ENCODE measurements at places on chromosomes 11 and 22.
A peak's percentile ranks its signal among the peaks of the same experiment; 100 is the strongest.

DNA sequence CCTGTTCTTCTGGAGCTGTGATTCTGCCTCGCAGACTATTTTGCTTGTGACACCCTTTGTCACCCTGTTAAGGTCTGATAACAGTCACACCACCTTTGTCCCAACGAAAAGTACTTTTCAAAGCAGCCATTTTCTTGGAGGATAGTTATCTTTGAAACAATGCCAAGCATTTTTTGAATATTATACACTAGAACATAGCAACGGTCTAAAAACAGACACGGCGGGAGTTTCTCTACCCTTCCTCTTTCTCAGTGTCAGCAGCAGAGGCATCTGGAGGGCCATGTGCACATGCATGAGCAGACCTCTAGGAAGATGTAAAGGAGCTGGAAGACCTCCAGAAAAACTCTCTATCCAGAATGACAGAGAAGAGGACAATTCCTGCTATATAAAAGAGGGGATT lies 86.5 kb downstream of the TRPC6 start:
- no peak for DNase-seq

DNA sequence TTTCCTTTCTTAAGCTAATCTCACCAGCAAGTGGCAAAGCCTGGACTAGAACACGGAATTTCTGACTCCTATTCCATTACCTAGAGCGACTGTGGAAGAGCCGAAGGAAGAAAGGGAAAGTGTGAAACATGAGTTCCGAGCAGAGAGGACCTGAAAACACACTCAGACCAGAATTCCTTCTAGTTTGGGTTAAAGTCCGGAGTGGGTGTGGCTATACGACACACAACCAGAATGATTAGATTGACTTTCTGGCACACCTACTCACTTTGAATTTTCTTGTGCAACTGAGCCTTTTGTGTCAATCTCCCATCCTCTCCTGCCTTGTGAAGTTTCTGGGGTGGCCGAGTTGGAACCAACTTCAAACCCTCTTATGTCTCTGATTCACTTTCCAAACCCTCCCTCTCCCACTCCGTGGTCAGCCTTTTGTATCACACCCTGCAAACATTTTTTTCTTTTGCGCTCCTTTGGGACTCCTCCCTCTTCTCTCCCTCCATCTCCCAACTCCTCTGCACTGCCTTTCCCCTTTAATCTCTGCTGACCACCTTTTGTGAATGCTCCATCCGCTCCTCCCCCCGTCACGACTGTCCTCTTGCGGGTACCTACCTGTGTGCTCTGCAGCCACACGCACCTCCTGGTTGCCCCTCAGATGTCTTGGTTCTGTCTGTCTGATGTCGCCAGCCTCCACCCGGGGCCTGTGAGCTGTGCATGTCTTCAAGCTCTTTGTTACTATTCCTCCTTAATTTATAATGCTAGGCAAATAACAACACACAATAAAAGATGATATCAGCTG lies 86.3 kb upstream of the BLID start:
- DNase-seq = no peak

DNA sequence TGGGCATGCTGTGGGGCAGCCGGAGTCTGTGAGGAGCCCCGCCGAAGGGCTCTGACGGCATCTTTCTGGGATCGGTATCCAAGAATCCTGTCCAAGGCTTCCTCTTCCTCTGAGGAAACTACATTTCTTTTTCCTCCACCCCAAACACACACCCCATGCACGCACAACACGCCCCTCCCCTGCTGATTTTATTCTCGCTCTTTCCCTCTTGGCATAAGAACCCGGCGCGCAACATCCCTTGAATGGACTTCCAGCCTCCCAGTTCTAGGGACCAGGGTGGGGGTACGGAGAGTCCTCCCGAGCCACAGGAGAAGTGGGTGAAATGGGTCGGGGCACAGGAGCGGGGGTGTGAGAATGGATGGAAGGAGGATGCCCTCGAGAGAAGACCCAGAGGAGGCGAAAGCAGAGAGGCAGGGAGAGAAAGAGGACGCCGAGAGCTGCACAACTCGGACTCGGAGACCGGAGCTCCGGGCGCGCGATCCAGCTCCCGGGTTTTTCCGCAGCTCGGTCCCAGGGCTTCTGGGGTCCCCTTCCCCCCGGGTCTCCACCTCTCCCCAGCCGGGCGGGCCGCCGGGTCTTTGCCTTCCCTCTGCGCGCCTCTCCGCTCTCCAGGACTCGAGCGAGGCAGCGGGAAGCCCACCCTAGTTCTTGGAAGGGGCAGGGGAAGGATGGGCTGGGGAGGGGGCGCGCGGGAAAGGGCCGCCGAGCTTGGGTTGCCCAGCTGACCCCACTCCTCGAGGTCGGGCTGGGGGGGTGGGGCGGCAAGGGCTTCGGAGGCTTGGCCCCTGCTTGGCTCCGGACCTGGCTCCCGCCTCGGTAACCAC lies 1.5 kb upstream of the LARGE1 start:
- DNase-seq = peak; percentile 77

- DNase-seq = no peak
Observed at GRCh38 chr11:107705027-107705426, 6.8 kb downstream of the SLN start.

- no peak for DNase-seq
Observed at GRCh38 chr22:19404676-19405075, 26.9 kb downstream of the HIRA start.

DNA sequence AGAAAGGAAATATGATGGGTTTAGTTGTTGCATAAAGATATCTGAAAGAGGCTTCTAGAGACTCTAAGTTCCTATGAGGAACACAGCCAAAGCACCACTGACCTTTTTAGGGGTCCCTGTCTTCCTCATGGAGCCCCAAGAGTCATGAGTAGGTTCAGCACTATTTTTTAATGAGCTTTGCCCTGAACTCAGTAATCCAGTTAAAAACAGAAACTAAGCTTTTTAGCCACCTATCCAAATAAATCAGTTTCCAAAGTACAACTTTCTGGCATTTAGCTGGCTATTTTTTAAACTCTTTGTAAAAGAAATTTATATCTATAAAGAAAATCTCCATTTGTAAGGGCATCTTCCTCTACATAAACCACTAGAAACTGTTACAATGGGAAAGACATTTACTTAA lies 241.8 kb upstream of the UBASH3B start:
- DNase-seq = no peak

GRCh38 chr22:20194681-20195593 lies 44.1 kb upstream of the CCDC188 start:
- DNase-seq = no peak

DNA sequence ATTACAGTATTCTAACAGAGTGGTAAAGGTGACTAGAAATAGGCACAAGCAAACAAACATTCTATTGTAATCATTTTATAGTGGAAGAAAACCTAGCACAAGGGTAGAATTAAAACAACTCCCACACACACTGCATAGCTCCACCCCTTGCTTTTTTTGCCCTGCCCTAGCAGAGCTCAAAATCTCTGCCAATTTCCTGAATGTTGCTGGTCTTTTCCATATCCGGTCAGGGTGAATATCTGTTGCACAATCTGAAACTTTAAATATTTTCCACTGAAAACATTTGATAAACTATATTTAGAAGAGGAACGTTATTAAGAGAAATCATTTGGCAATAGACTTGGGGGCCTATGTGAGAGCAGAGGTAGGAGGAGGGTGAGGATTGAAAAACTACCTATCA lies 2.7 kb downstream of the SPA17 start:
- no peak for DNase-seq

DNA sequence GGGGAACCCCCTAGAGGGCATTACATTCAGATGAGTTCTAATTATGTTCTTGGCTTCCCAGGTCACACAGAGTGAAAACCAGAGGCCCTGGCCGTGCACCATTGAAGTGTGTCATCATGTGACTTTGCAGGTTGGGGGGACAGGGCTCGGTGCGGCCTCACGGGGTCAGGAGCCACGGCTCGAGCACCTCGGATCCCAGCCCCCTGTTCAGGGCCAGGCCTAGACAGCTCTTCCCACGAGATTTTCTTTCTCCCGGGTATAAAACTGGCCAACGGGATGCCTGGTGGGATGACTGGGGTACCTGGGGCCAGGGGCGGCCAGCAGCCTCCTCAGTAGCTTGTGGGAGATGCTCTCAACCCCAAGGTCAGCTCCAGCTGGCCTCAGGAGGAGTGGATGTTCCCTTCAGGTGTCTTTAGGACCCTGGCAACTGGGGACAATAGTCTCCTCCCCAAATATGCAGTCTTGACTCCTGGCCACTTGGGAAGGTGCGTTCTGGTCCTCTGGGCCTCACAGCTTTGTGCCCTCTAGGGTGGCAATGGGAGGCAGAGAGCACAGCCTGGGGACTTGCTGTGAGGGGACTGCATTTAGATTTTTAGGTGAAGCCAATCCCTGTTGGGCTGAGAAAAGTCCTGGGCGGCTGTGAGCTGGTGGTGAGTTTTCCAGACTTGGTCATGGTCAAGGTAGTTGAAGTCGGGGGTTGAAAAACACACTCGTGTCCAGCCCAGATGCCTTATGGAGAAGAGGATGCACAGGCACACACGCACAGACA lies 95.6 kb downstream of the KCNQ1 start:
- peak; percentile 55 for DNase-seq

GRCh38 chr22:42319386-42319785 lies 48.9 kb upstream of the TCF20 start:
- DNase-seq = no peak

DNA sequence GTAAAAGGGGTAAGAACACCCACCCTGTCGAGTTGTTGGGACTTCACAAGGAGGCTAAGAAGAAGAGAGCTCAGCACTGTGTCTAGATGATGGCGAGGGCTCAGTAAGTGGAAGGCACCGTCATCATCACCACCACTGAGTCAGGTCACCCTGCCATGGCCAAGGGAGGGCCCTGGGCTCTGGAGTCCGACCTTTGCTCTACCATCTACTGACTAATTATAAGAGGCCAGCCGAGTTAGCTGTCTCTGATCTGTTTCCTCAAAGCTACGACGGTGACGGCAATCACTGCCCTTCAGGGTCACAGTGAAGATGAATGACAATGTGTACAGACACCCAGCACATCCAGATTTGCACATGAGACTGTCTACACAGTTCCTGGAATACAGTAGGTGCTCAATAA lies 29.3 kb downstream of the KIAA0930 start:
- peak; percentile 9 for DNase-seq

- no peak for DNase-seq
Observed at GRCh38 chr11:104525416-104525815, 361.5 kb upstream of the PDGFD start.

GRCh38 chr11:73466643-73467042 lies 90.4 kb downstream of the RELT start:
- DNase-seq = no peak

DNA sequence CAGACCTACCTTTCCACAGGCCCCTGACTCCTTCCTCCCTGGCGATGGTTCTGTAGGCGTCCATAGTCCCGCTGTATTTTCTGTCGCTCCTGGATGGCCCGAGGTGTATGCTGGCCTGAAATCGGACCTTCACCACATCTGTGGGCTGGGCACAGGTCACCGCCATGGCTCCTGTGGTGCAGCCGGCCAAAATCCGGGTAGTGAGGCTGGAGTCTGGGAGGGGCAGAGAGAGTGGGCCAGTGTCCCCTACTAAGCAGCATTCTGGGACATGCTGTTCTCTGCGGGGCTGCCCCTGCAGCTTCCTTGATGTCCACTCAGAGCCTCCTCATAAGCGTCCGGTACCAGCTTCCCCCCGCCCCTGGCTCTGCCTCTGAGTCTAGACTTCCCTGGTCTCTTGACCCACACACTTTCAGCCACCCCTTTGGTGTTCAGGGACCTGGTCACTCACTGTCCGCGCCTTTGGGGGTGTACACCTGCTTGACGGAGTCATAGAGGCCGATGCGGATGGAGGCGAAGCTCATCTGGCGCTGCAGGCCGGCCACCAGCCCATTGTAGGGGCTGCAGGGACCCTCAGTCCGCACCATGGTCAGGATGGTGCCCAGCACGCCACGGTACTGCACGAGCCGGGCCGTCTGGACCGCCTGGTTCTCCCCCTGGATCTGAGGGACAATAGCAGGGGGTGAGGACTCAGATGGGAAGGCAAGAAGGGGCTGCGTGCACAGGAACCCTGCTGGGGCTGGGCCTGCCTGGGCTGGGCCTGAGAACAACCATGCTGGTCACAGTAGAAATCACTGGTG lies 3.0 kb downstream of the UCP3 start:
- DNase-seq = no peak

- DNase-seq = no peak
Observed at GRCh38 chr11:88195908-88196307, 20.7 kb upstream of the RAB38 start.

DNA sequence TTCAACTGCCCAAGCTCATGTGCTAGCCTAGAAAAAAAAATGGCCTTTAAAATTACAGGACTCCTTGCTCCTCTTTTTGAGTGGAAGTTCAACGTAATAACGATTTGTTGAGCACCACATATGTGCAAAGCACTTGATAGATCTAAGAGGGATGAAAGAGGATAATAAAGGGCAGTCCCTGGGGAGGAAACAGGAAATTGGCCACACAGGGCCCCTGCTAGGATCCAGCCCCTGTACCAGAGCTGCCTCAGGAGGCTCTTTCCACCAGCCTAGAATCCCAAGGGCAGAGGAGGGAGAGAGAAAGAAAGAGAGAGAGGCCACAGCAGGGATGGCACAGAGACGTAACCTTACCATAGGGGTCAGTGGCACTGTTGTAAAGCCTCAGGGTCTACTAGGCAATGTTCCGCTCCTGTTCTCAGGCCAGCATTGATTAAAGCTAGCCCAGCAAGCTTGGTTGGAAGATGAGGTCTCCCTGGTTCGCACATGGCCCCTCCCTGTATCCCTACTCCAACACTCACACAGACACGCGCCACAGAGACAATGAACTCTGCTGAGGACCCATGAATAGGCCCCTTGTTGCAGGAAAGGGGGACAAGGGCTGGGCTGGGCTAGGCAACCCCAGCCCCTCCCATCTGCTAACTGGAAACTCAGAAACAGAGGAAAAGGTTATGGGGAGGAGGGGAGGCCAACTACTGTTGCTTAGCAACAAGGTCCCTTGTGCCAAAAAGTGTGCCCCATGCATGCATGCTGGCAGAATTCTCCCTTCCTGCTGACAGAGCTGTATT lies at the start of gene TMPRSS5:
Gene TMPRSS5, minus strand, starts transcription at position 438 of the 785 bp plus-strand sequence. Its CDS starts 84 bp downstream, at position 354.
- no peak for DNase-seq

GRCh38 chr11:71444811-71445210 lies 3.4 kb downstream of the DHCR7 start:
- peak; percentile 43 for DNase-seq

DNA sequence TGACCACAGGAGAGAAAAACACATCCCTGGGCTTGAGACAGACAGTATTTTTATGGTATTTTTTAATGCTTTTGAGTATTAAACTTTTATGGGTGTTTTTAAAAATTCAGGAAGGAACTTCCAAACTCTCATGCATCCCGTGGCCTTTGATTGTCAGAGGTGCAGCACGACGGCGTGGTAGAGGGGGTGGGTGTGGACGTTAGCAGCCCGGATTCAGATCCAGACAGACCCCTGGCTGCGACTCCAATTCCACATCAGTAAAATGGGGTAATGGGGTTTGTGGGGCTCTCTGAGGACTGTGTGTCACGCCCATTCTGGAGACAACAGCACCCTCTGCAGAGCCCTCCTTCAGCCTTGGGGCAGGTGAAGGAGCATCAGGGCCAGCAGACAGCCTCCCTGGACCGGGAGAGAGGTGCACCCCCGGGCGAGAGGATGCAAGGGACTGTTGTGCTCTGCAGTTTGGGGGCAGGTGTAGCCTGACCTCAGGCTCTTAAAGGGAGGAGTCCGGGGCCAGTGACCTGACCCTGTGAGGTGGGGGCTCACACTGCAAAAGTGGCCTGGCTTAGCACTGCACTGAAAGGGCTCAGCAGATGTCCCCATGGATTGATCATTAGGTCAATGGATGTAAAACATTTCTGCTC lies 1024.3 kb downstream of the TBC1D22A start:
- no peak for DNase-seq

Data from cardiac septum (tissue), 1 donor.